CD4-positive, alpha-beta T cell treated with Interleukin-10 for 1 hour (primary cell): ENCODE measurements at places on chromosomes 4 and X.

GRCh38 chr4:168540503-168541265 is 43.8 kb downstream of the PALLD start:
- no peak for DNase-seq

- DNase-seq, result no peak
Observed at GRCh38 chrX:101478366-101478765, 6.9 kb upstream of the ARMCX4 start.

- DNase-seq, result peak; percentile 7
Observed at GRCh38 chrX:136250191-136251040, 784 bp downstream of the MAP7D3 start.

DNA sequence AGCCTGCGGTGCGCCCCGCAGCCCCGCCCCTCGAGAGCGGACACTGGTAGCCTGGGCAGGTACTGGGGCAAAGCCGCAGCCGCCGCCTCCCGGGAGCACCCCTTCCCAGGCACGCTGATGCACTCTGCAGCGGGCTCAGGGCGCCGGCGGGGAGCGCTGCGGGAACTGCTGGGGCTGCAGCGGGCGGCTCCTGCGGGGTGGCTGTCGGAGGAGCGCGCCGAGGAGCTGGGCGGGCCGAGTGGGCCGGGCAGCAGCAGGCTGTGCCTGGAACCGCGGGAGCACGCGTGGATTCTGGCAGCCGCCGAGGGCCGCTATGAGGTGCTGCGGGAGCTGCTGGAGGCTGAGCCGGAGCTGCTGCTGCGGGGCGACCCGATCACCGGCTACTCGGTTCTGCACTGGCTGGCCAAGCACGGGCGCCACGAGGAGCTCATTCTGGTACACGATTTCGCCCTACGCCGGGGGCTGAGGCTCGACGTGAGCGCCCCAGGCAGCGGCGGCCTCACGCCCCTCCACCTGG is 401 bp downstream of the SOWAHD start:
- peak; percentile 32 for DNase-seq

DNA sequence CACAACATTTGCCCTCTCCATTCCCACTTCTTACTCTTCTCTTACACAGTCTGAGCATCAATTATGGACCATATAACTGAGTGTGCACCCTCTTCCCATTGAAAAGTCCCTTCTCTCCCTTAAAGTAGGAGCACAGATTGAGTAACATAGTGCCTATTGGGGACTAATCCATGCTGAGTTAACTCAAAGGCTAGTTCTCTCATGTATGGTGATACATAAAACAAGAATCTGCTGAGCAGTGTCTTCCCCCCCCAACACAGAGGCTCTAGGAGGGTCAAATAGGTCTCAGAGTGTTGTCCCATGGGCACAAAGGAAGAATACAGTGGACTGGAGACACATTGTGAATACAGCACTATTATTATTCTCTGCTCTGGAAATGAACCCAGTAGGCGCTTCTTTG is 274.6 kb upstream of the BOD1L1 start:
- no peak for DNase-seq

GRCh38 chr4:141759796-141760425 is 123.5 kb downstream of the IL15 start:
- no peak for DNase-seq

GRCh38 chr4:57442831-57443291 is 332.7 kb upstream of the IGFBP7 start:
- no peak for DNase-seq

DNA sequence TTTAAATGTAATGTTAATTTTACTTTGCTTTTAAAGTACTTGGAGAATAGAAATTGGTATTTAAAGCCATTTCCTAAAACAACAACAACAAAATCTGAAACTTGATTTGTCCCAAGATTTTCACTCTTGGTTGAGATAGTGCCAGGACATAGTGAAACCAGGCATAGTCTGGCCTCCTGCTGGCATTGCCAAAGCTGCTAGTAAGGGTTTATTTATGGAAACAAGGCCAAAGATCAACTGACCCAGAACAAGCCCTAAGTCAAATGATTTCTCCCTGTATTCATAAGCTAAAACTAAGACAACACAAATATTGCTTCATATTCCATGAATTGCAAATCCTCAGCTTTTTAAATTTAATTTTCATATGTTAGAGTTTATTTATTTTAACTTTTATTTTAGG is 227.5 kb upstream of the FGF13 start:
- DNase-seq, result no peak

DNA sequence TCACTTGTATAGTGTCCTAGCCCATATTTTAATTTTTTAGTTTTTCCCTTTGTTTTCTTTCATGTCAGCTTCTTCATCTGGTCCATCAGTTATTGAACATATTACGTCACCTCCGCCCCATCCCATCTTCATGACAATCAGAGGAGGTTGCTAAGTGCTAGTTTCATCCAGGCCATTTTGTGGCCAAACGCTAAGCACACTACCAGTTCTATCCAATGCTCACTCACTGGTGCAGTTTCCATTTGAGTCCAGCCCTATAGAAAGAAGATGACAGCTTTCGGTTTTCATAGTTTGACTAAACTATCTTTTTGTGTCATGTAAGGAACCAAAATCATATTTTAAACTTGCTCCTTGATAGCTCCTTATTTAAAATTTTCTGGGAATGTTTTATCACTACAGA is 304.2 kb downstream of the TENM3 start:
- DNase-seq, result no peak

GRCh38 chr4:94304365-94304971 is 38.2 kb downstream of the HPGDS start:
- DNase-seq, result peak; percentile 30

GRCh38 chrX:46034868-46035267 is 510.4 kb downstream of the ZNF674 start:
- no peak for DNase-seq
